Cortex of kidney (tissue), 1 donor: ENCODE measurements at places on chromosomes 6 and 20.

- DNase-seq = no peak
These were observed 93.7 kb downstream of the KCNB1 start for GRCh38 chr20:49388744-49389143.

GRCh38 chr20:35562541-35563110, 20.7 kb downstream of the ERGIC3 start:
- DNase-seq = no peak

DNA sequence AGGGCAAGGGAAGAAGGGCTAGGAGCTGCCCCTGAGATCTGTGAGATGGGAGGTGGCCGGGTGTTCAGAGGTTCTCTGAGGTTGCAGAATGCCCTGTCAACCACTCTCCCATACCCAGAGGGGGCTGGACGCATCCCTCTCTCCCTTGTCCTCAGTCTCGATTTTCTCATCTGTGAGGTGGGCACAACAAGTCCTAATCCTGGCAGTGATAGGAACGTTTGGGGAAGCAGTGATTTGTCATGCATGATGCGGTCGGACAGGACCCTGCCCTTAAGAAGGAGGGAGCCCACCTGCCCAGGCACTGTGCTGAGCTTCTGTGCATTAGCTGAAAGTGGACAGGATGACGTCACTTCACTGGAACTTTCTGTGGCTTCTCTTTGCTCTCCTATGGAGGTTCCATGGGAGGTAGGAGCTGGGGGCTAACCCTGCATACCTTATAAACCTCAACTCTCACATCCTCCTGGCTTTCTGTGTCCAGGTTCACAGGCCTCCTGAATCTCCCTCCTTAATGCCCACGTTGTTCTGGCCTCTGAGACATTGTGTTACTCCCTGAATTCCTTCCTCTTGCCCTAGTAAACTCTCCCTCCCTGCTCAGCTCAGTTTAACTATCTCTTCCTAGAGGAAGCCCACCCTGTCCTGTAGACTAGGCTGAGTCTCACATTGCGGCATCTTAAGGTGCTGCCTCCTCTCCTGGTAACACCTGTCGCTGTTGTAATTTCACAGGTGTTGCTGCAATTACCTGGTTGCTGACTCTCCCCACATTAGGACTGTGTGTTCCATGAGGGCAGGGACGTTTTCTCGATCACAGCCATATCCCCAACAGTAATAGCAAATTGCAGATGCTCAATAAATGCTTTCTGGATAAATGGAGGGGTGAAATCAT, 30.1 kb upstream of the CSNK2A1 start:
- DNase-seq = no peak

- no peak for DNase-seq
These were observed 195.3 kb downstream of the SLC24A3 start for GRCh38 chr20:19407736-19408135.

- no peak for DNase-seq
These were observed 26.9 kb upstream of the MRPS18A start for GRCh38 chr6:43714311-43715055.

DNA sequence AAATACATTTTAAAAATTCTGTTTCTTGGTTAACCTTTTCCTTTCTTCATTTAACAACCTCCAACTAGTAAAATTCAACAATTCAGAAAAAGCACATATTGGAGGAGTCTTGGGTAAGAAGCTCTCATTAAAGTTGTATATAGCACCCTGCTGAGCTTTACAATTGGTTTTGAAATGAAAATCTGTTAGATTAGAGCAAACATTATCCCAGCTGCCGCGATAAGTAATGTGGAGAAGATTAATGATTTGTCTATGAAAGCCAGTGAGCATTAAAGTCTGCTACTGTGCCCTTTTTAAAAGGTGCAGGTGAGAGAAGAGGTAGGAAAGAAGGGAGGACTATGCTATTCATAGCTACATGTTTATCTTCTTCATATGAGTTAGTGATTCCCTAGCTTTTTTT, 201.5 kb downstream of the ZFAND3 start:
- no peak for DNase-seq

- no peak for DNase-seq
These were observed 78.3 kb downstream of the STK35 start for GRCh38 chr20:2179949-2180348.
